ENCODE measurements at places on chromosomes 7 and 10.

GRCh38 chr10:62501547-62501946 lies 127.4 kb downstream of the ZNF365 start:
- peak; percentile 16 for DNase-seq

DNA sequence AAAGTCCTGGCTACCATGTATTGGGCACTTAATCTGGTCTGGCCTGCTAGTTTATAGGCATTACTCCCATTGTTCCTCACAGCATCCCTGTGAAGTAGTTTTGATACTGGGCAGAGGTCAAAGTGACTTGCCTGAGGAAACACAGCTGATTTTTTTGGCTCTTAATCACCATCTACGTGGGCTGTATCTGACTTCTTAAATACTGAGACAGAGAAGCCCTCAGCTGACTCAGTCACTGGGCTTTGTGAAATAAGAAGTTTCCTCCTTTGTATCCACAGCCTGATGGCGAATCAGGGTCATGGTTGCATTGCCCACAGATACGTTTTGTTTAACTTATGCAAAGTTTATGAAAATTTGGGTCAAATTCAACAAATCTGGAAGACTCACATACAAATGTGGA lies 13.2 kb downstream of the TACR2 start:
- peak; percentile 77 for DNase-seq

GRCh38 chr7:52938455-52939133 lies 96.8 kb upstream of the POM121L12 start:
- DNase-seq, result no peak

- DNase-seq, result no peak
Observed at GRCh38 chr10:78966844-78967488, 101.8 kb upstream of the ZMIZ1 start.

- peak; percentile 1 for DNase-seq
Observed at GRCh38 chr10:24153537-24153936, 55.4 kb upstream of the KIAA1217 start.

GRCh38 chr10:11609492-11610093 lies 1.9 kb downstream of the USP6NL start:
- no peak for DNase-seq

DNA sequence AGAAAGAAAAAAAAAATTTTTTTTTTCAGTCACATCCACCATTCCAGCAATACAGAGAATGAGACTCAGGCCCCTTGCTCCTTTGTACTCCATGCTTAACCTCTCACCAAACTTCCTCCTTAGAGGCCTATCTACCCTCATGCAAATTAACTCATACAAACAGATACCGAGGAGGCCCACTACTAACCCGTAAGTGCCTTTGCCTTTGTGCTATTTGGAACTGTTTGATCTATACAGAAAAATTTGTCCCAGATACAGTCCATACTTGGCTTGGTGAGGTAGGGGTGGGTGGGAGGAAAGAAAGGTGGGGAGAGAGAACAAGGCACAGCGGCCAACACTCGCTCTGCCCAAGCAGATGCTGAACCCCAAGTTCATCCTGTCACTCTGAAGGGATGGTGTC lies 87.8 kb upstream of the DUSP5 start:
- no peak for DNase-seq

DNA sequence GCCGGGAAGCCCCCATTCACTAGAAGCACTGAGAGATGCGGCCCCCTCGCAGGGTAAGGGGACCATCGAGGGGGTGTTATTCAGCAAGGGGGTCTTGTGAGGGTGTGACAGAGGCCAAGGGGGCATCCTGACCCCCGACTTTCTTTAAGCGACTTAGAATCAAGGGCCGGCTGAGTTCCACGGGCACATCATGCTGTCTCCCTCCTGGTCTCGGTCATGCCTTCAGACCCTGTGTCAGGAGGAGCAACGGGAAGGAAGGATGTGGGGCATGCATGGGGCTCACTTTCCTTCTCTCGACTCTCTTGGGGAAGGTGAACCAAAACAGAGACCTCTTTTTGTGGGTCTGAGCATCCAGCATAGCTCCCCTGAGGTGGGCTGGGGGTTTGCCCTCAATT lies 2.5 kb downstream of the ACSL5 start:
- DNase-seq, result no peak

GRCh38 chr7:1638215-1638661 lies 31.8 kb upstream of the ELFN1 start:
- DNase-seq, result no peak

GRCh38 chr10:26854524-26854923 lies 6.2 kb downstream of the ABI1 start:
- peak; percentile 35 for DNase-seq

GRCh38 chr10:131694781-131695495 lies 205.9 kb upstream of the PPP2R2D start:
- DNase-seq, result no peak

GRCh38 chr10:30550967-30551815 lies 78.4 kb downstream of the LYZL2 start:
- DNase-seq, result no peak

DNA sequence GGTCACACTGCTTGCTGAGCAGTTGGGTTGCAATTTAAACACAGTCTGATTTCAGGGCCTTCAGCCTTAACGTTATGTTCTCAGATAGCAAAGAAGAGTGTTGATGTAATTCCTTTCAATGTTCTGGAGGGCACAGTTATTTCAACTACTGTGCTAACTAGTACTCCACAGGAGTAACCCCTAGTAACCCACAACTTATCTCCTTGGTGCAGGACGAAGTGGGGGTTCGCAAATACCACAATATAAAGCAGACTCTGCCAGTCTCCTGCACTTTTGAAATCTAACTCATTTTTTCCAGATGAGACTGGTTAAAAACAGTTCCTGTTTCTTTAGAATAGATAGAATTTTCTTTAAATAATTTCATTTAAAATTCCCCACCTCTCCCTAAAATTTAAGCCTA lies 47.1 kb upstream of the NCAPG2 start:
- DNase-seq, result no peak

GRCh38 chr7:82389876-82390275 lies 53.7 kb downstream of the CACNA2D1 start:
- DNase-seq, result no peak

DNA sequence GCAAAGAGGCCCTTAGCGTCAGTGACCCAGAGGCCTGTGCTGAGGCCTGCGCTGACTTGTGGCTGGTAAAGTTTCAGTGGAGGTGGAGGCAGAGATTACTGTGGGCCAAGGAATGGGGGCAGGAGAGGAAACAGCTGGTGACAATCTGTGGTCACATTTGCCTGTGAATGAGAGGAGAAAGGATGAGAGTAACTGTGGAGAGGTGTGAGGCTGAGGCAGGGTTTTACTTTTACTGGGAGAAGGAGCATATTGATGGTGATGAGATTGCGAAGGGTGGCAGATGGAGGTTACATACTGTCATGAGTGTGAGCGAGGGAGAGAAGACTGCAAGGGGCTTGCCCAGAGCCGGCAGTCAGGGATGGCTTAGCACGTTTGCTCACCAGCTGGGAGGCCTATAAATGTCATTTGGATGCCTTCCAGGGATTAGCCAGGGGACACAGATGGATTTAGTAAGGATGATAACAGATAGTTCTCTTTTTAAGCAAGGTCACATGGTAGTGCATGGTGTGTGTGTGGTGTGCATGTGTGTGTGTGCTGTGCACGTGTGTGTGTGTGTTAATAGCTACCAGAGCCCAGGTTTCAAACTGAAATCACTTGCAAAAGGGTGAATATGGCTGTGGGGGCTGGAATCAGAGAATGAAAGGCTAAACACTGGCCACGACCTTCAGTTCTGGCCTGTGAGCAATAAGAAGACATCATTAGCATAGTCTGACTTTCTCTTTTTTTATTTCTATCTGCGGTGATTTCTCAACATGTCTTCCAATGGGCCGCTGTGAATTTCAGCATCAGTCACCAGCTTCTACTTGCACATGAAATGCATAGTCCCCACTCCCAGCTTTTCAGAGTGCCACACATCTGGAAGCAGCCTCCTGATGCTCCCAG lies 291.5 kb upstream of the ZNF32 start:
- DNase-seq, result peak; percentile 84

DNA sequence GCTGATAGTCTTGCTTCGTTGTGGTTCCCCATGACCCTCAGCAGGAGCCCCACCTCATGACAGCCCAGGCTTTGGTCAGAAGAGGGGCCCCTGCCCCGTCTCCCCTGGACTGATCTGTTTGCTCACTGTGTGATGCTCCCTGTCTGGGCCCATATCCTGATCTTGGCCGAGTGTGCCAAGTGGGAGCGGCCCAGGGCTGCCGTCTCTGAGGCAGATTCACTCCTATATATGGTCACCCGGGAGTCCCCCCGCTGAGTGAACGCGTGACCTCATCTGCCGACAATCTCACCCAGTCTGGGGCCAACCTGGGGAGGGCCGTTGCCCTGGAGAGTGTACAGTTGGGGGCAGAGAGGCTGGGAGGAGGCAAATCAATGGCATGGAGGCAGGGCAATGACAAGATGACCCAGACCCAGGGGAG lies 34.5 kb downstream of the PPIF start:
- peak; percentile 96 for DNase-seq

DNA sequence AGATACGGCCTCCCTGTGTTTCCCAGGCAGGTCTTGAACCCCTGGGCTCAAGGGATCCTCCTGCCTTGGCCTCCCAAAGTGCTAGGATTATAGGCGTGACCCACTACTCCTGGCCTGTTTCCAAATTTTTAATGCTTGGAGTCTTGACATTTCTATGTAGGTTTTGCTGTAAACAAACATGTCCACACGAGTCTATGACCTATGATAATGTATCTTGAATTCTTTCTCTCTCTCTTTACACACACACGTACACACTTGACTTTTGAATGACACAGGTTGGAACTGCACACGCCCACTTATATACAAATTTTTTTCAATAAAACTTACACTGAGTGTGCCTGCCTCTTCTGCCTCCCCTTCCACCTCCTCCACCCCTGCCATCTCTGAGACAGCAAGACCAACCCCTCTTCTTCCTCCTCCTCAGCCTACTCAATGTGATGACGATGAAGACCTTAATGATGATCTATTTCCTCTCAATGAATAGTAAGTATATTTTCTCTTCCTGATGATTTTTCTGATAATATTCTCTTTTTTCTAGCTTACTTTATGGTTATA lies 44.1 kb upstream of the LAMB1 start:
- DNase-seq, result no peak

GRCh38 chr7:92251181-92251580 lies 5.4 kb downstream of the ANKIB1 start:
- DNase-seq, result no peak

GRCh38 chr7:3065724-3066143 lies 22.1 kb upstream of the CARD11 start:
- DNase-seq, result no peak

DNA sequence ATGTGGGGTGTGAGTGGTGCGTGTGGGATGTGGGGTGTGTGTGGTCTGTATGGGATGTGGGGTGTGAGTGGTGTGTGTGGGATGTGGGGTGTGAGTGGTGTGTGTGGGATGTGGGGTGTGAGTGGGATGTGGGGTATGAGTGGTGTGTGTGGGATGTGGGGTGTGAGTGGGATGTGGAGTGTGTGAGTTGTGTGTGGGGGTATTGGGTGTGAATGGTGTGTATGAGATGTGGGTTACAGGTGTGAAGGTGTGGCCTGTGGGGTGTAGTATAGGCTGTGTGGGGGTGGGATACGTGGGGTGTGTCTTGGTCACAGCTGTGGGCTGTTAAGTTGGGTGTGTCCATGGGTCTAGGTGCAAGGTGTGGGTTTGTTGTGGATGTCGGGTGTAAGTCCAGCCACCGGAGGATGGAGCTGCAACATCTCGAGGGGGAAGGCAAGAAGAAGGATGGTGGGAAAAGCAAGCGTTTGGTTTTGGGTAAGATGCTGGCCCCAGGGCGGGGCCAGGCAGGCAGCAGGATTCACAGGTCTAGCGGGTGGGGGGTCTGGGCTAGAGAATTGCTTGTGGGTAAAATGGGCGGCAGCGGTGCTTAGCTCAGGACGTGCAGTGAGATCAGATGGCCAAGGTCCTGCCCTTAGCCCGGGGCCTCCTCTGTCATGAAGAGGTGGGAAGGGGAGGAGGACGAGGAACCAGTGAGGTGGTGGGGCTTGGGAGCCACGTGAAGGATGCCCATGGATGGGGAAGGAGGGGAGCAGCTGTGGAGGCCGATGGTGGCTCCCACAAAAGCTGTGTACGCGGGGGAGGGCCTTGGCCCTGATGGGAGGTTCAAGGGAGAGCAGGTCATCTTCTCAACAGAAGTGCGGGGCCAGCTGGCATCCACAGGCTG lies 60.1 kb downstream of the CFAP46 start:
- DNase-seq, result no peak

- no peak for DNase-seq
Observed at GRCh38 chr10:61120805-61121204, 176.8 kb upstream of the RHOBTB1 start.

DNA sequence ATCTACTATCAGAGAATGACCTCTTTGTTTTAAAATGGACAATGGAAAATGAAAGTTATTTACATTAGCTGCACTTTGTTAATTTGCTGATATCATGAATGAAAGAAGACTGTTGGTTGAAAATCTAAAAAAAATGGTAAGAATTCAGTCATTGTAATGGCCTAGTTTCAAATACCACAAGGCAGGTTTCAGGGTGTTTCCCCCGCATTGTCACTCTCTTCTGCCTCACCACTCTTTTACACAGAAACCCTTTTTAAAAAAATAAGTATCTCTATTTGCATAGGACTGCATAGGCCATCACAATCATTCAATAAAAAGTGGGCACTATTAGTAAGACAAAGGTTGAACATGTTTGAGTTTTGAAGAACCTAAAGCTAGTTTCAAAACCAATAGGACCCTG lies 737.1 kb downstream of the INHBA start:
- DNase-seq, result no peak

GRCh38 chr7:14478834-14479510 lies 423.6 kb downstream of the DGKB start:
- DNase-seq, result no peak

DNA sequence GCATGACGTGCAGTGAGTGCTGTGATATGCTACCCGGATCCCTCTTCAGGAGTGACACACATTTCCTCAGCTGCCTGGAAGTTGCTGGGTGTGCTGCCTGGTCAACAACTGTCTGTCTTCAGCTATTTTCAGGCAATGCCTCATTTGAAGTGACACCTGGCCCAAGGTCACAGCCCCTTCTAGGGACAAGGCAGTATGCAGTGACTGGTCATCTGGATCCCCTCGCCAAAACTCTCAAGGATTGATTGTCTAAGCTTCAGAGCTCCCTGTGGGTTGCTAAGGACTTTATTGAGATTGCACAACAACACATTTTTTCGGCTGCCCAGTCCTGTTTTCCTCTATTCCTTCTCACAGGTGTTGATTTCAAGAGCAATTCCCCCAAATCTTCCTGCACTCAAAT lies 108.8 kb downstream of the GNAI1 start:
- DNase-seq, result no peak

DNA sequence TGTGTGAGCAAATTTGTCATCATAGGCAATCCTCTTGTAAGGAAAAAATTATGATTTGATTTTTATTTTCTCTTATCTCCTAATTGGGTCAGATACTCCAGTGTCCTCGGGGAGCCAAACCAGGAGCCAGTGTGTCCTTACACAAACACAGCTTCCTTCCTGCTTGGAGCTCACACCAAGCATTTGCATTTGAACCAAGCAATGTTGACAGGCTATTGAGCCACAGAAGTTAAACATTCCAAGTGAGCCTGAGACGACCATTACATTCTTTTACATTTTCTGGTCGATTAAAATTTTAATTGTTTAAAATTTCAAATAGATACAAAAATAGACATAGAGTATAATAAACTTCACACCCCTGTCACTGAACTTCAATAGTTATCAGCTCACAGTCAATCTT lies 194.8 kb downstream of the CFTR start:
- DNase-seq, result no peak
